ENCODE measurements at places on chromosomes 5 and 9.

DNA sequence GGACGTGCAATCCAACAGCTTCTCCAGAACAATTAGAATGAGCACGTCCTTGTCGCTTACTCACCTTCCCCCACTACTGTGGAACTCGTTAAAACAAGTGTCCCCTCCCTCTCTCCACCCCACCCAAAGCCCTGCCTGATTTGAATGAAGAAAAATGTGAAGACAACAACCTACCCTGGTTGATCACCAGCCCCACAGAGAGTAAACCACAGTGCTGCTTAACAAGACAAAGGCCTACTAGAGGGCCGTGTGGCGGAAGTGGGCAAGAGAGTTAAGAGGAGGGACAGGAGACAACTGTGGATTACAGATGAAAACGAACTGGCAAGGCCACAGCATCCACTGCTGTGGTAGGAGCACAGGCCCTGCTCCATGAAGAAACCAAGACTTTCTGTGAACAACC lies 51.1 kb downstream of the CDK5RAP2 start:
- DNase-seq: no peak

GRCh38 chr5:10761933-10762775 lies 1.1 kb upstream of the DAP start:
- peak; percentile 57 for DNase-seq

GRCh38 chr9:135612437-135612836 lies 26.9 kb downstream of the GLT6D1 start:
- no peak for DNase-seq

DNA sequence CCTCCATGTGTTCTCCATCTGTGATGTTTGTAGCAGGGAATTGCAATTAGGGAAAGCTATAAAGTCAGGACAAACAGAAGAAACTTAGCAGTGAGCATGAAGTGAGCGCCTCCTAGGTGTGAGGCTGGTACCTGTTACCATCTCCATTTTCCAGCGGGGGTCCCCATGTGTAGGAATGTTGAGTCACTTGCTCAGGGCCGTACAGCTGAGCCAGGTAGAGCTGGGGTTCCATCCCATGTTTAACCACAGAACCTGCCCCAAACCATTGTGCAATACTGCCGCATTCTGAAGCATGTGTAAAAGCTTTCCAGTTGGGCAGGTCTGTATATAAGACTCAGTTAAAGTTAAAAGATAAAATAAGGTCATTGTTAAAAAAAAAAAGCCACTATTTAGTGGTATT lies 62.7 kb downstream of the NDFIP1 start:
- DNase-seq: no peak

DNA sequence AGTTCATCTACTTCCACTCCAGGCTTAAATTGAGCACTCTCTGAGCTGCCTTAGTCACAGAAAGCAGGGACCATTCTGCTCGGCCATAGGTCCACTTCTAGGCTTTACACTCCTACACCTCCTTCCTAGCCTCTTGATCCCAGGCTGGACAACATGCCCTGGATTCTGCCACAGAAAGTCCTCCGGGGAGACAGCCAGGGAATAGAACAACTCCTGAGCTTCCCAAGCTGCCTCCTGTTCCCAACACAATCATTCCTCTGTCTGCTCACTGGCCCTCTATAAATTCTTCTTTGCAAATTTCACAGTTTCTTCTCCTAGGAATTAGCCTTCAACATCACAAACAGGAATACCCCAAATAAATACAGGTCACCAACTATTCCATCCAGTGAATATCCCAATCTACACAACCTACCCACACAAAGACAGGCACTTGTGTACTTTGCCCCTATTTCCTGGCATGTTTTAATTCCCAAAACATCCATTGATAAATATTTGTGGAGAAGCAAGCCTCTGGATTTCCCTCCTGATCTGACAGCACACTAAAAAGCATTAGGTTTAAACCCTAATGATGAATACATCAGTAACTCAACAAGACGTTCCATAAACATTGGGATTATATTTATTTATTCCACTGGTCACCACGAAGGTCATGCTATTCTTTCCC lies 125.5 kb downstream of the ENC1 start:
- DNase-seq: no peak

GRCh38 chr9:127555840-127556820 lies 55.9 kb upstream of the STXBP1 start:
- peak; percentile 91 for DNase-seq

GRCh38 chr5:2006193-2006970 lies 123.7 kb upstream of the IRX4 start:
- peak; percentile 35 for DNase-seq

DNA sequence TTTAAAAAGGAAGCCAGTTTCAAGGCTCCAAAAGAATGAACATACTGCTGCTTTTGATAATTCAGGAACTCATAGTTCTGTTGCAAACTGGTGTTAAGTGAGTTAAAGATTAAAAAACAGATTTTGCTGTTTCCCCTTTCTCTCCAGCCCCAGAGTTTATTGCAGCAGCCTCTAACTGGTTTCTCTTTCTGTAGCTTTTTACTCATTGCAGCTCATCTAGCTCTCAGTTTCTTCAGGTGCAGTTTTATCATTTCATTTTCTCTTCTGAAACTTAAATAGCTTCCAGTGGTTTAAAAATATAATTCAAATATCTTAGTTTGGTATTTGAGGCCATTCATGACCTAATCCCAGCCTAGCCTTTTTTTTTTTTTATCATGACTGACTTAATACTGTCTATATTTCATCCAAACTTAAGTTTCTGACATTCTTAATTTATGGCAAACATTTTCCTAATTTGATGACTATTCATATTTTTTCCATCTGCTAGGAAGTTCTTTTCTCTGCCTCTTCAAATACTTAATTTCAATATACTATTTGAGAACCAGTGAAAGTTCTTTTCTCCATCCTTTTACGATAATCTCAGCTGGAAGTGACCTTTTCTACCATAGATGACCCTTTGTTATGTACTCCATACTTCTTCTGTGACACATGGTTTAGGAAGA lies 252.7 kb upstream of the GRIA1 start:
- no peak for DNase-seq

GRCh38 chr9:124133727-124134126 lies 122.2 kb downstream of the LHX2 start:
- peak; percentile 86 for DNase-seq

- DNase-seq: no peak
Observed at GRCh38 chr5:157233515-157233914, 32.4 kb upstream of the CYFIP2 start.

- DNase-seq: no peak
Observed at GRCh38 chr9:134032456-134033222, 7.4 kb downstream of the BRD3OS start.

GRCh38 chr5:141084487-141084989 lies 9.9 kb upstream of the PCDHB2 start:
- DNase-seq: peak; percentile 82

GRCh38 chr5:130712324-130712723 lies 452.7 kb downstream of the HINT1 start:
- DNase-seq: no peak

- no peak for DNase-seq
Observed at GRCh38 chr5:160297776-160298175, 14.6 kb downstream of the CCNJL start.

DNA sequence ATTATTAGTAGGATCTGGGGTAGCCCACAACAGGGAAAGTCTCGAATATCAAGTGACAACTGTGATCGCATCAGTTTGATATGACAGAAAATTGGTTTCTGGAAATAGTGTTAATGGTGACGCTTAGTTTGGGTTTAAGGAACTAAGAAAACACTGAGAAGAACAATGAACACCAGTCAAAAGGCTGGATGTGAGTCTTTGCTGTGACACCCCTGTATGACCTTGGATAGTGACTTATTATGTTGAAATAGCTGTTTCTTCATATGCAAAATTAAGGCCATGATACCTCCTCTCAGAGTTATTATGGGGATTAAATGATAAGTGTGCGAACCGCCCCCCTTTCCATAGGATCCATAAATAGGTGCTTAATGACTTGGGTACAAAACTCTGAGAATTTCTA lies 926 bp downstream of the DNAJC25 start:
- no peak for DNase-seq

GRCh38 chr5:22593592-22593991 lies 259.6 kb downstream of the CDH12 start:
- no peak for DNase-seq

DNA sequence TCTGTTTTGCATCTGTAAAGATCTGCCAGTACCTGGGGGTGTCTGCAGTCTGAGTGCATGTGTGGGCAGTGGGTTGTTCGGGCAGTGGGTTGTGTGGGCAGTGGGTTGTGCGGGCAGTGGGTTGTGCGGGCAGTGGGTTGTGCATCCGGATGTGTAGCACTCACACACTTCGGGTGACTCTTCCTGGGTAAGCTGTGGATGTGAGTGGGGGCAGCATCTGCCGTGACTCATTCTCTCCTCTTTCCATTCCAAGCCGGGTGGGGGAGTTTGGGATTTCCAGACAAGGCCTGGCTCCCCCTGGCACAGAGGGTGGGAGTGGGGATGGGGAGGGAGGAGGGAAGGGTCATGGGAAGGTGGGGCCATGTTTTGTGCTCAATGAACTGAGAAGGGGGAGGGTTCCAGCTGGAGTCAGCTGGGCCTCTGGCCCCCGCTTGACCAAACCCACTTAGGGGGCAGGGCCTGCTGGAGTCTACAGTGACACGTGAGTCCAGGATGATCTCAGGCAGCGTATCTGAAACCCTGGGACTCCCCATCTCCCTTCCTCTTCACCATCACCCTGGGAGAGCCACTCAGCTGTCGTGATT lies 8.3 kb downstream of the CRB2 start:
- DNase-seq: peak; percentile 79

- DNase-seq: peak; percentile 85
Observed at GRCh38 chr5:139633295-139634027, 14.7 kb upstream of the CXXC5 start.

DNA sequence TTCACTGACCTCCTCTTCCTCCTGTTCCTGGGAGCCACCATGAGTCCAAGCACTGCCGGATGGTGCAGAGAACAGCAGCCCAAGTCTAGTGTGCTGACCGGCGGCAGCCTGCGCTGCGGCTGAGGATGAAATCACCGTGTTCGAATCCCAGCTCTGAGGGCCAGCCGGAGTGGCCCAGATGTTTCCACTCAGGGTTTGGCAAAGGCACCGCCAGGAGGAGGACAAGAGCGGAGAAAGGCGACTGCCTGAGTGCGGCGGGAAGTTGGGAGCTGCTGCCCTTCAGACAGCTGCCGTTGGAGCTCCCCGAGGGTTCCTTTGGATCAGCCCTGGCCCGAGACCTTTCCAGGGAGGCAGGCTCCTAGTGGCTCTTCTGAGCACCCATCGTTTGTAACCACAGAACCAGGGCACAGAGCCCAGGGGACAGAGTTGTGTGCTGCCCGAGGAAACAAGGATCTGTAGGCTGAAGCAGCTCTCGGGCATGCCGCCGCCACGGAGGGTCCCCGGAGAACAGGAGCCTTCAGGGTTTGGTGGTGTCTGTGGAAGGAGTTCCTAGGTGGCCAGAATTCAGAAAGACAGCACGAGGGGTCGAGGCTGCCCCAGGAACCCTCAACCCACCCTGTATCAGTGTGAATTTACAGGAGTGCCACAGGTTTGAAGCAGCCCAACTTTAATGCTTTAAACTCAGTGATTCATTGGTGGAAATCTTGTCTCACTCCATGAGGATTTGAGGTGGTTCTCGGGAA lies 115.6 kb upstream of the COL5A1 start:
- DNase-seq: peak; percentile 47

- DNase-seq: no peak
Observed at GRCh38 chr9:132589148-132590036, 7.0 kb downstream of the BARHL1 start.

GRCh38 chr5:175698401-175699115 lies 40.7 kb downstream of the HRH2 start:
- no peak for DNase-seq
